ENCODE measurements at places on chromosomes 16 and 17.
A peak's percentile ranks its signal among the peaks of the same experiment; 100 is the strongest.

- DNase-seq = no peak
These were observed 55.4 kb downstream of the NUP93 start for GRCh38 chr16:56785317-56785716.

DNA sequence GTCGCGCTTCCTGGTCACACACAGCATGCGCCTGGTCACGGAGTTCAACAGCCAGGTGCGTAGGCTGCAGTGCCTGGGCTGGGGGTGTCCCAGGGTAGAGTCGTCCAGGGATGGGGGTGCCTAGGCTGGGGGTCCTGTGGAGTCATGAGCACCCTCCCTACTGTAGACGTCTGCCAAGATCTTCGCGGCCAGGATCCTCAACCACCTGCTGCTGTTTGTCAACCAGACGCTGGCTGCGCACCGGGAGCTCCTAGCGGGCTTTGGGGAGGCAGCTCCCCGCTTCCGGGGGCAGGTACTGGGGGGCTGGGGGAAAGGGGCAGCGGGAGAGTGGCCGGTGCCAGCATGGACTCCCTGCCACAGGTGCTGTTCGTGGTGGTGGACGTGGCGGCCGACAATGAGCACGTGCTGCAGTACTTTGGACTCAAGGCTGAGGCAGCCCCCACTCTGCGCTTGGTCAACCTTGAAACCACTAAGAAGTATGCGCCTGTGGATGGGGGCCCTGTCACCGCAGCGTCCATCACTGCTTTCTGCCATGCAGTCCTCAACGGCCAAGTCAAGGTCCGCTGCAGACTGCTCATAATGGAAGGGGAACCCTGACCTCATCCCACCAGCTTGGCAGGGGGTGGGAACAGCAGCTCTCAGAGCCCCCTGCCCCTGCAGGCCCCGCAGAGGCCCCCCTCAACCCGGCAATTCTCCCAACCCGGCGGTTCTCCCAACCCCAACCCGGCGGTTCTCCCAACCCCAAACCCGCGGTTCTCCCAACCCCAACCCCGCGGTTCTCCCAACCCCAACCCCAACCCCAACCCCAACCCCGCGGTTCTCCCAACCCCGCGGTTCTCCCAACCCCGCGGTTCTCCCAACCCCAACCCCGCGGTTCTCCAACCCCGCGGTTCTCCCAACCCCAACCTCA lies 2.4 kb downstream of the PDIA2 start:
- DNase-seq = no peak

DNA sequence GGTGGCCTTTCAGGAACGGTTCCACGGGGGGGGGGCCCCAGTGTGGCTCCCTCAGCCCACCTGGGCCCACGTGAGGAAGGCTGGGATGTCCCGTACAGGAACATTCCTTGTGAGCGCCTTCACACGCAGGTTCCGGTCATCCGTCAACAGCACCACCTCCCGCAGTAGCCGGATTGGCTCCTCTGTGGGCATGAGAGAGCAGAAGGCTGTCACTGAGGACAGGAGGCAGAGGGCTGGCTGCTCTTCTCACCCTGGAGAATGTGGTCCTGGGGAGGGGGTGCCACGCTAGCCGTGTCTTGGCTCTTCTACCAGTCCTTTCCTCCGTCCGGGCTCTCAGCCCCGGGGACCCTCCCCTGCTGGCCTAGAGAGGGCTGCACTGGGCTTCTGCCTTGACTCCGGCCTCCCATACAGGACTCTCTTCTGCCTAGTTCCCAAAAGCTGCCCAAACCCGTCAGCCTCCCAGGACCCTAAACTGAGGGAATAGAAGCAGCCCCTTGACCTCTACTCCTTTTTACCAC lies 6.6 kb downstream of the HIC1 start:
- no peak for DNase-seq

DNA sequence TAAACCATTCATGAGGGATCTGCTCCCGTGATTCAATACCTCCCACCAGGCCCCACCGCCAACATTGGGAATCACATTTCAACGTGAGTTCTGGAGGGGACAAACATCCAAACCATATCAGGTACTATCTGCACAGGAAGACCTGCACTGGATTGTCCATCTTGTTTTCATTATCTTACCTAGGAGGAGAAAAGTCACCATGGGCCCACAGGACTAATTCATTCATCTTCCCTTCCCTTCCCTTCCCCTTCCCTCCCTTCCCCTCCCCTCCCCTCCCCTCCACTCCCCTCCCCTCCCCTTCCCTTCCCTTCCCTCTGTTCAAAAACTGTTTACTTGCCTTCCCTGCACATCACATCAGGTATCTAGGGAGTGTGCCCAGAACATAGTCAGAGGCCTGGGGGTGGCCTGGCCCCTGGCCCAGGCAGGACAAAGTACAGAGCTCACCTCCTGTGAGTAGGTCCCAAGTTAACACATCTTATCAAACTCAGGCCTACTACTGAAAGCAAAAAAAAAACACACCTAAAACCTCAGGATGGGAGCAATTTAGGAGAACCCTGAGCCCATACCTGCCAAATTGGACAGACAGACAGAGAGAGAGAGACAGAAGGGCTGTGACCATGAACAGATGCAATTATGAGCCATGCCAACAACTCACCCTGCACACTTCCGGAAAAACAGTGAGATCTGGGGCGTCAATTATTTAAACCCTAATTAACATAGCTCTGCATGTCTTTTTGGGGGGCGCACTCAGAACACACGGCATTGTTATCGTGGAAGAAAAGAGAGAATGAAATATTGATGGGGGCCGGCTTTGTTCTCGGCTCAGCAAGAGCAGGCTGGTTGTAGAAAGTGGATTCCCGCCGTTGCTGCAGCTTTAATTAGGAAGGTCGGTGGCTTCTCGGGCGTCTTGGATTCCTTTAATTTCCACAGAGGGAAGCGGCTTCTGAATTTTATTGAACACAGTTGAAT lies 151.2 kb downstream of the IRX5 start:
- no peak for DNase-seq

GRCh38 chr16:57422026-57422944 lies 17.7 kb downstream of the CCL17 start:
- DNase-seq = no peak

DNA sequence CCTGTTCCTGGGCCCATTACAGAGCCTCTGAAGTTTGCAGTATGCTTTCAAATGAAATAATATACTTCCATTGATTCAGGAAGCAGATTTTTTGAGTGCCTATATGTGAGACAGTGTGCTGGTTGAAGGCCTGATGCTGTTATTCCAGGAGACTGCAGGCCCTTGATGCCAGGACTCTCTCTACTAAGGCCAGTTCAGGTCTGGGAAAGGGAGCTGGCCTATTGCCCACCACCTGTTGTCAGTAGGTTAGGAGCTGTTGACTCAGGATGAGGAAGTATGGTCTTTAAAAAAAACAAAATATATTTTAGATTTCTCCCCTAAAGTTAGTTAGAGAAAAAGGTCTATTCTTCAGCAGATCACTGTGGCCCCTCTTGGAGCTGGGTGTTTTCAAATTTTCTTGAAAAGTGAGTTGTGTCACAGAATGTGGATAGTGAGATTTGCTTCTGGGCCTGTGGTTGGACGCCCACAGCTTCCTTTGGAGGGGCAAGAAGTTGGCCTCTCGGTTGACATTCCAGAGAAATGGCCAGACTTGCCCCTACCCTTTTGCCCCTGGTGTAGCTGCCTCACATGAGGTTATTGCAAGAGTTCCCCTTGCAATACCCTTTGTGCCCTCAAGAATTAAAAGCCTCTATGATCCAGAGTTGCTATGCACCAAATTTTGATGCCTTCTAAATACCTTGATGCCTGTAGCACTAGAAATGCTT lies 7.9 kb downstream of the ESRP2 start:
- DNase-seq = no peak

DNA sequence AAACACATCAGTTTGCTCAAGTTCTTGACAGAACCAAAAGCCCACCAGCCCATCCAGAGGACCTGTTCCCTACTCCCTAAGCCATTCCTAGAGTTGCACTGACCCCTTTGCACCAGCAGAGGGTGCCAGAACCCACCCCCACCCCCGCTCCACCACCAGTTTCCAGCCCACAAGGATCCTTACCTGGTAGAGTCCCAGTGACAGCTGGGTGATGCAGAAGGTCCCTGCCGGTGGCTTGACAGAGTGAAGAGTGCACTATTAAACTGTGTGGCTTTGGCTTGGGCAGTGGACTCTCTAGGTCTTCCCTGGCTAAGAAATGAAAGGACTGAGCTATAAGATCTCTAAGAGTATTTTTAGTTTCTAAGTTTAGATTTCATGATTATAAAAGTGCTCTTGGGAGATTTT lies 73.3 kb upstream of the MTMR4 start:
- DNase-seq = peak; percentile 67

- peak; percentile 77 for DNase-seq
These were observed 3.9 kb upstream of the KRT28 start for GRCh38 chr17:40803617-40804082.

DNA sequence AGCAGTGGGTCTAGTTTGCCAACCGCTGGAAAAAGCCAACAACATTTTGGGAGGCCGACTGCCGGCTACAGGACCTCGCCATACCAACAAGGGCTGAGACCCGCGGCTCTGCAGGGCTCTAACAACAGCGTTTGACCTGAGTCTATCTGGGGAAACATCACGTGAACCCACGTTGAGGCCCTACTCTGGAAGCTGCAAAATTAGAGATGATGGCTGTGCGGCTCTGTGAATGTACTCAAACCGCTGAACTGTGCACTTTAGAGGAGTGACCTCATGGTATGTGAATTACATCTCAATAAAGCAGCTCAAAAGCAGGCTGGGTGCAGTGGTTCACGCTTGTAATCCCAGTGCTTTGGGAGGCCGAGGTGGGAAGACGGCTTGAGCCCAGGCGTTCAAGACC lies 10.1 kb upstream of the CEP295NL start:
- DNase-seq = no peak

GRCh38 chr17:17048106-17048505 lies 5.8 kb downstream of the MPRIP start:
- no peak for DNase-seq

- DNase-seq = no peak
These were observed 24.1 kb downstream of the PRKCA start for GRCh38 chr17:66326476-66327047.

DNA sequence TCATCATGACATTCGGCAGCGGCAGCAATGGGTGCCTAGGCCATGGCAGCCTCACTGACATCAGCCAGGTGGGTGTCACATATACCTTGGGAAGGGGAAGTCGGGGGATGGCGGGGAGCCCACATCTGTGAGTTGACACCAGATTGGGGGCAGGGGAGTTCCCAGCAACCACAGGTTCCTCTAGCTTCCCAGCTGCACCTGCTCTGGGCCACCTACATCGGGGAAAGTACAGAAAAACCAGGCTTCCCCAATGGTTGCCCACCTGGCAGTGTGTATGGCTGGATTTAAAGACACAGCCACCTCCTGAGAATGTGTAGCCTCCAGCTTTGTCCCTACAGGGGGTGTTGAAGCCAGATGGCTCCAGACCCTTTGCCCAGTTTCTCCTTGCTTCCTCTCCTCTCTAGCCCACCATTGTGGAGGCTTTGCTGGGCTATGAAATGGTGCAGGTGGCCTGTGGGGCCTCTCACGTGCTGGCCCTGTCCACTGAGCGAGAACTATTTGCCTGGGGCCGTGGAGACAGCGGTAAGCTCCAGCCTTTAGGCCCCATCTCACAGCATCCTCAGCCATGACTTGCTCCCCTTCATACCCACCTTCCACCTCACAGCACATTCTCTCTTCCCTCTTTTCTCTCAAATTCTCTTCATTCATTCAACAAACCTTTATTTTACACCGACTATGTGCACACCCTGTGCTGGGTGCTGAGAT lies 5.0 kb upstream of the TRAF4 start:
- DNase-seq = no peak

DNA sequence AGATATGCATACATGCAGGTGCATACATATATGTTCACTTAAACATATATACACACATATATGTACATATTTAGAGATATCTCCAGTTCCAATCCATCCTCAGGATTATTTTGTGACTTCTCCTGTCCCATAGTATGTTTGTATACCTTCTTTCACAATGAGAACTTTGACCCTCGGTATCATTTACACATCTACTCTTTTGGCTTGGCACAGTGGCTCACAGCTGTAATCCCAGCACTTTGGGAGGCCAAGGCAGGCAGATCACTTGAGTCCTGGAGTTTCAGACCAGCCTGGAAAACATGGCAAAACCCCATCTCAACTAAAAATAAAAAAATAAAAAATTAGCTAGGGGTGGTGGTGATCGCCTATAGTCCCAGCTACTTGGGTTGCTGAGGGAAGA lies 148.1 kb upstream of the CCL2 start:
- DNase-seq = no peak

DNA sequence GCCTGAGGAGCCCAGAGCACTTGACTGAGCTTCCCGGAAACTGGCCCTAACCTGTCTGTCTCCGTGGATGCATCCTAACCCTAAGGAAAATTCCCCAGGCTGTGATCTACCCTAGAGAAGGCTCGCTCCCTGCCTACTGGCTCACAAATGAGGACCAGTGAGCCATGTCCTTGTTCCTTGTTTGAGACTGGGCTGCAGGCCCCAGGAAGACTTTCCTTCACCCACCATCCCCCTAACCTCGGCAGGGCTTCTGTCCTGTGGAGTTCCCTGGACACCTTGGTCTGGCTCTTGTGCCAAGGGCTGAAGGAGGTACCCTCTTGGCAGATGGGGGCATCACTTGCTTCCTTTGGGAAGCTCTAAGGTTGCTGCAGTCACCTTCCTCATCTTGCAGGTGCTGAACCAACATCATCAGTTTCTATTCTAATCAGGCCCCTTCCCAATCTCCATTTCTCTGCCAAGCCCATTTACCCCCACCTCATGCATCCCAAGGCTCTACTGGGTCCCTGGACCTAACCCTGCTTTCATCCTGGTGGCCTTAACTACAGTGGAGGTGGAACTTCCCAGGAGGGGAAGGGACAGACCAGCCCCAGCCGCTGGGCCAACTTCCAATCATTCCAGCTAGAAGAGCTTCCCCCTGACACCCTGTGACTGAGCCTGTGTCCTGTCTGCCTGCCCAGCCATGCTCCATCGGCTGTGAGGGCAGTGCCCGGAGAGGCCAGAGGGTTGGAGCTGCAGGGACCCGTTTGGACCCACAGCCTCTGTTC lies 12.4 kb downstream of the RNF40 start:
- no peak for DNase-seq

GRCh38 chr16:85606904-85607303 lies 6.2 kb upstream of the GSE1 start:
- no peak for DNase-seq

DNA sequence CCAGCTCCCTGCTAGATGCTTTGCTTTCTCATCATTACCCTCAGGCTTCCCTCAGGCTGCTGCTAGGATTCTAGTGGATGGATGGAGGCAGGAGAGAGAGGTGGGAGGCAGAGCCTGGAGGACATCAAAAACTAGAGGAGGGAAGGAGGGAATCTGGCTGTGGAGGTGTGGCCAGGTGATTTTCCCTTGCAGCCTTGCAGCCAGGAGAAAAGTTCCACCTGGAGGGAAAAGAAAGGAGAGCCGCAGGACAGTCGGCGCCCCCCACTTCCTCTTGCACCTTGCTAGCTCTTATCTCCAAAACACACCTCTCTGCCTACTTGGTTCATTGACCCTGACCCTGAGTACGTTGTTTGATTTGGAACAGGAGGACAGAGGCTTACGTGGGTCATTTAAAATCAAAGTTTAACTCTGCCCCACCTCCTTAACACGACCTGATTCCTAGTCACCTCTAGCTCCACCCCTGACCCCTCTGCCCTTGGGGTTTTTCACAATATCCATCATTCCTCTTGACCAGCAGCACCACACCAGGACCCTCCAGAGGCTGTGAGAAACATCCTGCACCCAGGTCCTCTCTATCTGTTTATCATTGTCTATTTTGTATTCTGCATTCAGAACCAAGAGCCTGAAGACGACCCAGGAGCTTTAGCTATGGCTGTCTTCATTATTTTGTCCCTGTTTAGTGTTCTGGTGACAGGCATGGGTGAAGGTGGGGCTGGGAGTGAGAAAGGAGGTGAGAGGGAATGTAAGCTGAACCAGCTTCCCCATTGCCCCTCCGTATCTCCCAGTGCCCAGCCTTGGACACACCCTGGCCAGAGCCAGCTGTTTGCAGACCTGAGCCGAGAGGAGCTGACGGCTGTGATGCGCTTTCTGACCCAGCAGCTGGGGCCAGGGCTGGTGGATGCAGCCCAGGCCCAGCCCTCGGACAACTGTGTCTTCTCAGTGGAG lies 15.9 kb downstream of the AOC3 start:
- no peak for DNase-seq

All from T47D (cell line).